LNCaP clone FGC (cell line): ENCODE measurements at places on chromosomes 11 and 22.

GRCh38 chr11:87832211-87832610 lies 343.0 kb downstream of the RAB38 start:
- DNase-seq: no peak

DNA sequence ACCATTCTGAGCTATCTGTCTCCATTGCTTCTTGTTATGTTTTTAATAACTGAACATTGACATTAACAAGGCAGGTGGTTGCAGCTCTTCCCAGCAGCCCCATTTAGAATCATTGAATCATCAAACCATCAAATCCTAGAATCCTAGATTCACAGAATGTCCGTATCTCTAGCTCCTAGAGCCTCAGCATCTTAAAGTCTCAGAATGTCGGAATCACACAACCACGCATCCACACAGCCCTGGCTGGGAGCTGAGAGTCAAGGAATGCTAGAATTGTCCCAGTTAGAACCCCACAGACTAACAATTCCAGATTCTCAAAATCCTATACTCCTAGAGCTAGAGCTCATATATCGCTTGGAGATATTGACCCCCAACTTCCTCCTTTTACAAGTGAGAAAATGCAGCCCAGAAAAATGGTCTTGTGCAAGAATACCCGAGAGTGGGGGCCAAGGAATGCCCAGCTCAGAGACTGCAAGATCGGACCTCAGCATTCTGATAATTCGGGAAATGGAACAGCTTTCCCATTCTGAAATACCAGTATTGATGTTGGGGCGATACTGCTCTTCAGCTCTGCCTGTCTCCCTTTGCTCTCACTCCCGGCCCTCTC lies 38.8 kb downstream of the PDE2A start:
- DNase-seq: no peak

GRCh38 chr11:83845797-83846196 lies 559.6 kb upstream of the CCDC90B start:
- DNase-seq: no peak

- no peak for DNase-seq
Observed at GRCh38 chr11:130785380-130786116, 130.7 kb downstream of the SNX19 start.

- no peak for DNase-seq
Observed at GRCh38 chr22:49765091-49765771, 62.4 kb downstream of the BRD1 start.

- DNase-seq: no peak
Observed at GRCh38 chr11:87036756-87037449, 831 bp upstream of the TMEM135 start.

DNA sequence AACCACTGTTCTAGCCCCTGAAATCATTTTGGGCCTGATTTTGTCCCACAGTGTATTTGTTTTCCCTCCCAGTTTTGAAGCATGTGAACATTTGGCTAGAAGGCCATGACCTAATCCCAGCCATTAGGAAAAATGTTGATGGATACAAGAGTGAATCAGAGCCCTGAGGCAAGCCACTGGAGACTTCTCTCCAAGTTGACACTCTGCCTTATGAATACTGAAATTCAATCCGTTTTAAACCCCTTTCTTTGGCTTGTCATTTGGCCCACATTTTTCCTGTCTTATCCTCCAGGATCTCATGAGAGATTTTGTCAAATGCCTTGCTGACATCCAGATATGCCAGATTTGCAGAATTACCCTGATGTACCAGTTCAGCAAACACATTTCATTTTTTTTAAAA lies 158.8 kb downstream of the FAT3 start:
- no peak for DNase-seq

- peak; percentile 28 for DNase-seq
Observed at GRCh38 chr22:46178755-46179505, 28.6 kb downstream of the PPARA start.

- DNase-seq: no peak
Observed at GRCh38 chr22:28480000-28480715, 199.5 kb downstream of the TTC28 start.

GRCh38 chr11:47329431-47329986 lies 23.0 kb downstream of the MYBPC3 start:
- DNase-seq: no peak

DNA sequence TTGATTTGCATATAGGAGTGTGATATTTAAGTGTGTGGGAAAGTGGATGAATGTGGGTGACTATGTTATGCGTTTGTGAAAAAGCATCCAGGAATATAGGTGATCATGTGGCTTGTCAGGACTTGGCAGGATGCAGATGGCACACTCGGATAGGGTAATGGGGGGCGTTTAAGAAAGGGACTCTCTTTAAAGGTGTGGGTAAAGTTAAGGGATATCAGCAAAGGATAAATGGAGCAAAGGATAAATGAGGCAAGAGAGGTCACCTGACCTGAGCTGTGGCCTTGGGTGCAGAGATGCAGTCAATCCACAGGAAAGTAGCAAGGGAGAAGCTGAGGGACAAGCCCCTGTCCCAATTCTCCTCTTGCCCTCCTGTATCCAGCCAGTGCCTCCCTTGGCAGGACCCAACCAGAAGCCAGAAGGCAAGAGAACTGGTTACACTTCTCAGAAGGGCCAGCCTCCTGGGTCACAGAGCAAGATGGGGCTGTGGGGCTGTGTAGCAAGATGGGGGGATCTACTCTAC lies 47.5 kb upstream of the GRAMD1B start:
- DNase-seq: no peak
